Activated CD4-positive, CD25-positive, alpha-beta regulatory T cell (primary cell): ENCODE measurements at places on chromosomes 5 and 9.

DNA sequence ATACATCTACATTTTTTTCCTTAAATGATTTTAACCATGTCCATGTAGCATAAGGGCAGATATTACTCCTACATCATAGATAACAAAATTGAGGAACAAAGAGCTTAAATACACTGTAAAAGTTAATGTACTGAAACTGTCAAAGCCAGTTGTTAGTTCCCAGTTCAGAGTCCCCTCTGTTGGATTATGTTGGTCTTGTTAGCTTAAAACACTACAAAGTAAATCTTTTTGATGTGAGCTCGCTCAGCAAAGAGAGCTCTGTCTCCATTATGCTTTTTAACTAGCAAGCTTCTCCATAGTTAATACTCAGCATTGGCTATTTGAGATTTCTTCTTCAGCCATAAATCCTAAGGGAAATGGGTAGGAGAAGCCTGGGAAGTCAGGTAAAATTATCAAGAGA is 149.1 kb downstream of the ADAMTS6 start:
- no peak for DNase-seq

- DNase-seq, result no peak
Measured at GRCh38 chr5:134005417-134006061, 764 bp upstream of the VDAC1 start.

DNA sequence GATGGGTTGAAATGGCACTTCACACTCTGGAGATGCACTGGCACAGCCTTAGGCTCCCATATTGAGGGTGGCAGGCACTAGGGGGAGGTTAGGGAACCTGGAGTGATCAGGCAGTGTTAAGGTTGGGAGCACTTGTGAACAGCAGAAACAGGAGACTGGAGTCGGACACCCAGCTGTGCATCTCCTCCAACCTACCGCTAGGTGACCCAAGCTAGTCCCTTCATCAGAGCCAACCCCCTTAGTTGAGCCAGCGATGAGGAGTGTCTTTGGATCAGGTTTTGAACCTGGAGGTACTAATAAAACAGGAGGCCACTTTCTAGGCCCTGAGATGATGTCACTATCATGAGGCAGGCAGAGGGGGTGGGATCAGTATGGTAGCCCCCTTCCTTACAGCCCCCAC is 1.7 kb downstream of the ACTL7B start:
- no peak for DNase-seq

GRCh38 chr5:16465544-16466432 is at the start of gene ZNF622:
TSS of gene ZNF622 (minus strand) at chr5:16465800. CDS start at chr5:16465665, 135 bp downstream.
- peak; percentile 77 for DNase-seq

DNA sequence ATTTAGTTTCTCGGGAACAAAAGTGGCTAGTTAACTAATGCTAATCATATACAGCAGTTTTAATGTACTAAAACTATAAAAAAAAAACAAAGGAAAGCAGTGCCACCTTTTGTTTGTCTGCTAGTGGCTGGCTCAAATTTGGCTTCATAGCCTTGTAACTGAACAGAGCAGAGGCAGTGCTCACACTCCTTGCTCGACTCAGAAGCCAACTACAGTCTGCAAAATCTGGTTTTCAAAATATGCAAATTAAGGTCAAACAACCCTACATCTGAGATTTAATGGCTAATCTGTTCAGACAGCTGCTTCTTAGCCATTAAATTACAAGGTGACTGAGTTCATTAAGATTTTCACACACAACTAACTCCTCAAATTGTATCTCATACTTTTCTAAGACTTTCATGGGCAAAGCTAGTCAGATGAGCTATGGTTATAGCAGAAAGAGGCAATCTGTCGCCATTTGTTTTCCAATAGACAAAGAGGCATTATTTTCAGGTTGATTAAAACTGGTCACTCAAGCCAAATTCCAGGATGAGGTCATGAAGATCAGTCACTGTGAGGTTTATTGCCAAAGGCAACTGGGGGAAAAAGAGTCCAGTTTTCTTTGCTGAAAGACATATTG is 56.8 kb upstream of the EPB41L4A start:
- DNase-seq, result no peak

DNA sequence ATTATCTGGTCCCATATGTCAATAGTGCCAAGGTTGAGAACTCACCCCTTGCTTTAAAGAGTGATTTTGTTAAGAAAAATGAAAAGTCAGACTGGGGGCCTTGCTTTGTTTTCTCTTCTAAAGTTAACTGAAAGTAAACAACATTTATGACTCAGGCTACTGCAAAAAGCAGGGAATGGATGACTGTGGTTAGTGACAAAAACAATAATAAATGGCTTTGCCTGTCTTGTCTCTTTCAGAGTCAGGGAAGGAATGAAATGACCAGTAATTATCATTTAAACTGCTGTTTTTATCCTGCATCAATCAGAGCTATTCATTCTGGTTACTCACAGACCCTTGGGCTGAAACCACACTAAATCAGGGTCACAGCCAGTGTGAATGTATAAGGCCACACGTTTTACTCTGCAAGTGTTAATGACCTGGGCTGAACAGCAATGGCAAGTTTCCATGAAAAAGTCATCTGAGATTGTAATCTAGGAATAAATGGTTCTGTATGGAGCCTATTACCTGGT is 112.2 kb downstream of the ZNF608 start:
- no peak for DNase-seq

DNA sequence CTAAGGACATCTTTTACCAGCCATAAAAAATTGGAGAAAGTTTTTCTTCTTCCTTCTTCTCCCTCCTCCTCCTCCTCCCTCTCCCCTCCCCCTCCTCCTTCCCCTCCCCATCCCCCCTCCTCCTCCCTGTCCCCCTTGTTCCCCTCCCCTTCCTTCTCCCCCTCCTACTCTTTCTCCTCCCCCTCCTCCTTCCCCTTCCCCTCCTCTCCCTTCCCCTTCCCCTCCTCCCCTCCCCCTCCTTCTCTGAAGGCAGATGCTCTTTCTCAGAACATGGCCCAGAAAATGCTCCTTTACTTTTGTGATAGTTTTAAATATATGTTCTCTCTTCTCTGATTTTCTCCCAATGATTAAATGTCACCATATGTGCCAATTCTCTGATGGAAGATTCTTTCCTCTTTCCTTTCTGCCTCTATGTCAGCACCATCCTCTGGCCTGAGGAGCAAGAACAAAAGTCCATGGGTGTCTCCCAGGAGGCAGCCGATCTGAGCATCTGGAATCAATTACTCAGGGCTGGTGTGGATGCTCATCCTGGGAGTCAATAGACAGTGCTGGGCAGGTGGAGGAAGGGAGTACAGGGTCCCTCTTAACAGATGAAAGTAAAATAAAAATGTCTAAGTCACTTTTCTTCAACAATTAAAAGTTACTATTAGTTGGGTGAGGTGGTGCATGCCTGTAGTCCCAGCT is 63.0 kb upstream of the GNA14 start:
- no peak for DNase-seq

DNA sequence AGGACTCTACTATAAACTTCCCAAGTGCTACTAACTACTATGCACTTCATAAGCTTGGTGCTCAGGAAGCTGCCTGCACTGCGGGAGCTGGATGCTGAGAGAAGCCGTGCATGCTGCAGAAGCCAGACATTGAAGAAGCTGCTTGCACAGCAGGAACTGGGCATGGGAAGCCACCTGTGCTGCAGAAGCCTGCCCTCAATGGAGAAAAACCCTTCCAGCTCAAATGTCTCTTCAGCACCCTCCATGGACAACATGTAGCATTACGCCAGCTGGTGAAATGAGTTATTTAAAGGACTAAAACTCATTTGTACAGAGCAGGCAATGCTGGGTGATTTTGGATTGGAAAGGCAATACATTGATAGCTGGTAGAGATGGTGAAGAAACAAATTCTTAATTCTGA is 247.2 kb downstream of the KIF4B start:
- DNase-seq, result no peak

- DNase-seq, result no peak
Measured at GRCh38 chr9:129070696-129071525, 10.0 kb upstream of the DOLPP1 start.

- DNase-seq, result no peak
Measured at GRCh38 chr5:129073111-129073510, 21.4 kb upstream of the ISOC1 start.

- DNase-seq, result no peak
Measured at GRCh38 chr5:18789218-18789998, 1155.1 kb downstream of the TAF11L14 start.

DNA sequence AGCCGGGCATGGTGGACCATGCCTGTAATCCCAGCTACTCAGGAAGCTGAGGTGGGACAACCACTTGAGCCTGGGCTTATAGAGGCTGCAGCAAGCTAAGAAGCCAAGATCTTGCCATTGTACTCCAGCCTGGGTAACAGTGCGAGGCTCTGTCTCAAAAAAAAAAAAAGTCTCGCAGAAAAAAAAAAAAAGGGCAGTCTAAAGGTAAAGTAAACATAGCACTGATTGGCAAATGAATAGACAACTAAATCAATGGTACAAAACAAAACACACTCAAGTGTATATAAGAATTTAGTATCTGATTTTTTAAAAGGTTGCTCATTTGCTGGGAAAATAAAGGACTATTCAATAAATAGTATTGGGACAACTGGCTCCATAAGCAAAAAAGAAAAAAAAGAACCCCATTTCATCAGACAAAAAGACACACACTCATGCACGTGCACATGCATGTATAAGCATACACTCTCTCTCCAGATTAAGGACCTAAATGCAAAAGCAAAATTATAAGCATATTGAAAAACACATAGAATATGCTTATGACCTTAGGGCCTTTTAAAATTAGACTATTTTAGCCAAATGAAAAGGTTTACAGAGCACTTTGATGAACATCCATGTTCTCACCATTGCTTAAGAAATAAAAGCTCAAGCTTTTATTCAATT is 5.7 kb downstream of the IL6ST start:
- DNase-seq, result no peak

DNA sequence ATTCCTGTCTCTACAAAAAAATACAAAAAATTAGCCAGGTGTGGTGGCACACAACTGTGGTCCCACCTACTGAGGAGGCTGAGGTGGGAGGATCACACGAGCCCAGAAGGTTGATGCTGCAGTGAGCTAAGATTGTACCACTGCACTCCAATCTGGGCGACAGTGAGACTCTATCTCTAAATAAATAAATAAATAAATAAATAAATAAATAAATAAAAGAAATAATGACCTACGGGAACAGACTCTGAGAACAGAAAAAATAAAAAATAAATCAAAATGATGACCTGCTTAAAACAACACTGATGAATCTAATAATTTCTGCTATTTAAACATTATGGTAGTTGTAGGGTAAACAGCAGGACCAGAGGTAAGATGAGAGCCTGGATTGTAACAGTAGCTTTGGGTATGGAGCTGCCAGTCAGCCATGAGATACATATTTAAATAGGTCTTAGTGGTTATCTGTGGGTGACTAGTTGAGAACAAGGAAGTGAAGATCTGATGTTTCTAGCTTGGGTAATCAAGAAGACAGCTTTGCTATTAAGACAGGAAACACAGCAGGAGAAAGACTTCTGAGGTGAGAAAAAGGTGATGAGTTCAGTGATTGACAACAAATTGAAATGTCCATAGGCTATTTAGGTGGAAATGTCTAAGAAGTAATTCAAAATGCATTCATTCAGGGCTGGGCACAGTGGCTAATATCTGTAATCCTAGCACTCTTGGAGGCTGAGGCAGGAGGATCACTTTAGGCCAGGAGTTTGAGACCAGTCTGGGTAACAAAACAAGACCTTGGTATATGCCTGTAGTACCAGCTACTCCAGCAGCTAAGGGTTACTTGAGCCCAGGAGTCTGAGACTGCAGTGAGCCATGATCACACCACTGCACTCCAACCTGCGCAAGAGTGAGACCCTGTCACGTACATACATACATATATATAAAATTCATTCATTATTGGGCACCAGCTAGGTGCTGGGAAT is 11.0 kb downstream of the RNF145 start:
- DNase-seq, result no peak

- no peak for DNase-seq
Measured at GRCh38 chr9:91359734-91360470, 1.8 kb downstream of the AUH start.

- no peak for DNase-seq
Measured at GRCh38 chr5:134958755-134959154, 9.0 kb upstream of the CATSPER3 start.

DNA sequence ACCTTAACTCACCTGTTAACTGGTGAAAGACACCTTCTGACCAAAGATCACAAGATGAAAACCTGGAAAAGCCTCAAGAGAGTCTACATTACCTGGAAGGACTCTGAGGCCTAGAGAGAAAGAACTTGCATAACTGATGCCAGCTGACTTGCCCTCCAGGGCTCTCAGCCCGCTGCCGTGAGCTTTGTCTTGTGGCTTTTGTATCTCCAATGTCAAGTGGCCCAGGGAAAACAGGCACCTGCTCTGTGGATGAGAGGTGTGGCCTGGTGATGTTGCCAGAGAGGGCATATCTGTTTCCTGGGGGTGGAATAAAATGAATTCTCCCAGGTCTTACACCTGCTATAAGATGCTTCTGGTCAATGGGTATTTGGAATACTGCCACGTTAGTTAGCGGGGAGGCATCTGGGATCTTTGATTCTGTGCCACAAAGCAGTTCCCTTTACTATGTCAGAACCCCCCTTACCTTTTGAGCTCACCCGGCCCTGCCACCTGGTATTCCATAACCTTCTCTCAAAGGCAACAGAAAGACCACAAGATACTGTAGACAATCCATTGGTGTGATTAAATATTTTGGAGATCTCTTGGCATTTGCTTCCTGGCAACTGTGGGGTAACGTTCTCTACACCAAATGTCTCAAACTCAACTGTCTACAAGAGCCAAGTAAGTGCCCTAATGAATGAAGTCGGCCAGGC is 54.9 kb upstream of the N4BP3 start:
- DNase-seq, result no peak

- no peak for DNase-seq
Measured at GRCh38 chr5:158843305-158843704, 256.4 kb downstream of the EBF1 start.

DNA sequence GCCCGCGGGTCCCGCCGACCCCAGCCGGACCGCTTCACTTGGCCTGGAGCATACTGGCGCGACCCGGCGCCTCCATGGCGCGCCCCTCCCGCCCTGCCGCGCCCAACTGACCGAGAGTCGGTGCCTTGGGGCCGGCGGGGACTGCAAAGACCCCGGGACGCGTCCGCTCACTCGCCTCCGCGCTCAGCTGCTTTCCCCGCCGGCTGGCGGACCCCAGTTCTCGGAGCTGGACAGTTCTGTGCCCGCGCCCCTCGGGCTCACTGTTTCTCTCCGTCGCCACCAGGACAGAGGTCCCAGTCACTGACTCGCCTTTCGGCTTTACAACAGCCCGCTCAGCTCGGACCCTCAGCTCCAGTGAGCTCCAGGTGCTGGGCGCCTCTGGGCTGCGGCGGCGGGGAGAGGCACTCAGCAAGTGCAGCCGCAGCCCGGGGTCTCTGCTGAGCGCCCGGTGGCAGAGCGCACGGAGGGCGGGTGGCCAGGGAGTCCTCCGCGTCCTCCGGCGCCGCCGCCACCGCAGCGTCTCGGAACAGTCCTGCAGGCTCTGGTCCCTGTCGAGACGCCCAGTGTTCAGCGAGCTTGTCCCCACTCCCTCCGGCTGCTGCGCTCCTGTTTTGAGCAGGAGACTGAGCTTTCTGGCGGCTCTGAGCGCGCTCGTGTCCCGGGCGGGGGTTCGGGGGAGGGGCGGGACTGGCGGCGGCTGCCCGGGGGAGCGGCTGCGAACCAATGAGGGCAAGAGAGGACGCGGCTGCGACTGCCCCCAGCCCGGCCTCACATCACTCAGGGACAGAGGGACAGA is at the start of gene SMIM32:
Gene SMIM32, minus strand, starts transcription at position 637 of the 796 bp plus-strand sequence. CDS start 638 bp downstream, outside the sequence.
- DNase-seq, result no peak
